ENCODE measurements at places on chromosomes 2 and 18.

GRCh38 chr2:113078350-113078839, 10.6 kb downstream of the IL1F10 start:
- H3K27me3 ChIP-seq = no peaks in the 10 kb centered on the region

GRCh38 chr18:41052625-41053024, 902.4 kb upstream of the PIK3C3 start:
- no peaks in the 10 kb centered on the region for H3K4me1 ChIP-seq
- no peak for DNase-seq
- H3K36me3 ChIP-seq = no peaks in the 10 kb centered on the region
- H3K27ac ChIP-seq = no peak overlapping the region
- H3K27me3 ChIP-seq = no peaks in the 10 kb centered on the region
- H3K4me3 ChIP-seq = no peak overlapping the region

- no peak overlapping the region for H3K4me3 ChIP-seq
- DNase-seq = no peak
- H3K27ac ChIP-seq = no peak overlapping the region
- no peaks in the 10 kb centered on the region for H3K36me3 ChIP-seq
Measured at GRCh38 chr18:29056800-29057199, 879.9 kb upstream of the CDH2 start.

- peaks cover 12% of the 10 kb centered on the region for H3K4me1 ChIP-seq
- peak overlapping the region; percentile 1 for H3K27ac ChIP-seq
- no peaks in the 10 kb centered on the region for H3K36me3 ChIP-seq
- H3K4me3 ChIP-seq = no peak overlapping the region
- peak; percentile 43 for DNase-seq
Measured at GRCh38 chr2:39128919-39129391, 8.1 kb upstream of the SOS1 start.

DNA sequence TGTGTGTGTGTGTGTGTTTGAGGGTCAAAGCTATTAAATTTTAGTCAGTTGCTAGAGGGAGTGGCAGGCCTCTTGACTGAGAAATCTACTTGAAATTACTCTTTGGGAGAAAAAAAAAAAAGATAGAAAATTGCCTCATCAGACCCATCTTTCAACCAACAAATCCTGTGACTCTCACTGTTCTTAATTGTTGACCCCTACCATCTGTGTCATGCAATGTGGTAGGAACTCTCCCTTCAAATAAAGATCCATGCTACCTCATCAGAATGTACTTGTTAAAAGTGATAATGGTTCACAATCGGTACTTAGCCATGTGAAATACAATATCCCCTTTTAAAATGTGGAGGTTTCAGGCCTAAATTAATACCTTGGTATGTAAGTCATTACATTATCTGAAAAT, 670.8 kb upstream of the FANCL start:
- H3K36me3 ChIP-seq = no peaks in the 10 kb centered on the region
- H3K4me1 ChIP-seq = no peaks in the 10 kb centered on the region
- DNase-seq = no peak
- no peak overlapping the region for H3K27ac ChIP-seq
- H3K4me3 ChIP-seq = no peak overlapping the region
- H3K27me3 ChIP-seq = no peaks in the 10 kb centered on the region

DNA sequence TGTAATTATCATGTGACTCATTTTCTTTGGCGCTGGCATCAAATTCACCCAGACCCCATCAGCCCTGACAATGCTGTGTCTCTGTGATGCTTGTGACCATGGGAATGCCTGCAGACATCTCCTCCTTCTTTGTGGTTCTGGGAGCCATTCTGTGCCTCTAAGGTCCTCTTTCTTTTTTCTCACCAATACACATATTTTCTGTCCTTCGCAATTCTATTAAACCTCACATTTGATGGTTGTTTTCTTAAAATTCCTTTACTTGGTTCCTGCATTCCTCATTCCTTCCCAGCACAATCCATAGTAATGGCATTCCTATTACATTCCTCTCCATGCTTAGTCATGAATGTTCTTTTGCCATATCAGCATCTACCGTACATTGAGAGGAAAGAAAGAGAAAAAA, 375.3 kb downstream of the PIK3C3 start:
- H3K36me3 ChIP-seq = no peaks in the 10 kb centered on the region
- H3K4me3 ChIP-seq = no peak overlapping the region
- DNase-seq = no peak
- no peaks in the 10 kb centered on the region for H3K27me3 ChIP-seq
- no peaks in the 10 kb centered on the region for H3K4me1 ChIP-seq

- no peaks in the 10 kb centered on the region for H3K27me3 ChIP-seq
- H3K4me1 ChIP-seq = no peaks in the 10 kb centered on the region
- no peaks in the 10 kb centered on the region for H3K36me3 ChIP-seq
- H3K27ac ChIP-seq = no peak overlapping the region
- no peak for DNase-seq
Measured at GRCh38 chr2:240195316-240195861, 54.9 kb upstream of the OTOS start.

DNA sequence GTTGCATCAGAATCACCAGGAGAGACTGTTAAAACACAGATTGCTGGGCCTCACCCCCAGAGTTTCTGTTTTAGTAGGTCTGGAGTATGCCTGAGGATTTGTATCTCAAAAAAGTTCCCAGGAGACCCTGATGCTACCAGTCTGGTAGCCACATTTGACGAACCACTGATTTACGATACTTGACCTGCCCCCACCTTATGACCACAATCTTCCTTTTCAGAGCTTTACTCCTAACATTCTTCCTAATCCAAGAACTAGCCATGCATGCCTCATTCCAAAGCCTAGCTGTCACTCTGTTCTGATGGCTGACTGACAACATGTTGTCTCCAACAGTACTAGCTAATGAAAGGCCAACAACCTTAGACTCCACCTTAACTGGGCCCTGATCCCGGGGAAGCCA, 191.4 kb downstream of the MBD2 start:
- no peak for DNase-seq
- no peaks in the 10 kb centered on the region for H3K27me3 ChIP-seq
- no peak overlapping the region for H3K4me3 ChIP-seq

DNA sequence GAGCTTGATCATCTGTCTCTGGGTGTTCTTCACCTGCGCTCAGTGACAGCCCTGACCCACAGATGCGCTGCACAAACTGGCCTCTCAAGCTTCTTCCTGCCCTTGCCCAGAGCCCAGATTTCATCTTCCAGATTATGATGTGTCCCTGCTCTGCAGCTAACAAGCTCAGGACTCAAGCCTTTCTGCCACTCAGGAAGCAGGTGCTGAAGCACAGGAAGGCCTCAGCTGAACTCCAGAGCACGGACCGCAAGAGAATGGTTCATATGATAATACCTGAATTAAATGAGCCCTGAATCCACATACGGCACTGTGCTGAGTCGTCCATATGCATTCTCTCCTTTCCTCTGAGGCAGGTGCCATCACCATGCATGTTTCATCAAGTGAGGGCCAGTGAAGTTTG, 3.8 kb downstream of the CD207 start:
- no peak for DNase-seq
- H3K4me3 ChIP-seq = no peak overlapping the region
- no peak overlapping the region for H3K27ac ChIP-seq
- no peaks in the 10 kb centered on the region for H3K4me1 ChIP-seq

DNA sequence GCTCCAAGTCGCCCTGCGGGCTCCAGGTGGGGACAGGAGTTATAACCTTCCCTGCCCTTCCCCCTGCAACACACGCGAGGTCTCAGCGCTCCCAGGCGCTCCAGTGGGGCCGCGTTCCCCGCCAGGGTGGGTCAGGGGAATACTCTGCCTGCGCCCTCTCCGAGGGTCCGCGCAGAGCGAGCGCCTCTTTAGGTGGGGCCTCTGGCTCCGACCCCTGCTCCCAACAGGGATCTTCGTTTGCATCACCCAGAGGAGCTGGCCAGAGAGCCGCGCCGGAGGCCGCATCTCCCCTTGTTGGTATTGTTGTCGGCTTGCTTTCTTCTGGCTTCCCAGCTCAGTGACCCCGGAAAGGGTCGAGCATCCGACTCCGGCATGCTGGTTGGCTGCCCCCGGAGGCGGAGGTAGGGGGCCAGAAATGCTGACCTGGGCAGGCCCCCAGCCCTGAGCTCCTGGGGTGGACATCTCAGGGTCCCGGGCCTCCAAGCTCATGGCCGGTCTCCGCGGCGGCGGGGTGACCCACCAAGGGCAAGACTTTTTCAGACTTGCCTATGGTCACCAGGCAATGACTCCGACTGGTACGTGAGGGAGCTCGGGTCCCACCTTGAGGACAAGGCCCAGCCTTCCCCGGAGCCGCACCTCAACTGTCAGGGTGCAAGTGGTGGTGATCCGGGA, 11.2 kb upstream of the EN1 start:
- no peak overlapping the region for H3K27ac ChIP-seq
- H3K27me3 ChIP-seq = peaks cover 99% of the 10 kb centered on the region
- H3K36me3 ChIP-seq = no peaks in the 10 kb centered on the region
- no peak for DNase-seq
- no peaks in the 10 kb centered on the region for H3K4me1 ChIP-seq
- no peak overlapping the region for H3K4me3 ChIP-seq

DNA sequence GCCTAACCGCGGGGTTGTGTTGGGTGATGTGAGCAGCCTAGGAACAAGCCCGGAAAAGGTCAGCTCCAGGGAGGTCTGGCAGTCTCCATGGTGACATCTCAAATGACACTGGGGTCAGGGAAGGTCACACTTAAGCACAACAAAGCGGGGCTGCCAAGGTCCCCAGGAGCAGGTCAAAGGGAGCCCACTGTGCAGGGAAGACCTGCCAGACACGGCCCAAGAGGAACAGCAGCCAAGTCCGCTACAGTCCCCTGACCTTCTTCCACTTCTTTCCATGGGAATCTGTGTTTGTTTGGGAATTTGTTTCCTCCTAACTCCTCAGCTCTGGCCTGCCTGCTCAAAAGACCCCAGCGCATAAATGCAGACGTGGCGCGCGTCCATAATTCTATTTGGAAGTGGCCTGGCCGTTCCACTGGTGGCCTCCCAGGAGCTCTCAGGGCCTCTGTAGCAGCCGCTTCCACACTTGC, 232.1 kb upstream of the COPS8 start:
- H3K27me3 ChIP-seq = no peaks in the 10 kb centered on the region
- H3K27ac ChIP-seq = no peak overlapping the region
- H3K36me3 ChIP-seq = no peaks in the 10 kb centered on the region
- H3K4me3 ChIP-seq = no peak overlapping the region

- peak; percentile 77 for DNase-seq
- H3K27ac ChIP-seq = peak overlapping the region; percentile 9
- H3K4me3 ChIP-seq = no peak overlapping the region
- no peaks in the 10 kb centered on the region for H3K27me3 ChIP-seq
Measured at GRCh38 chr2:20391951-20392699, 41.5 kb upstream of the PUM2 start.

DNA sequence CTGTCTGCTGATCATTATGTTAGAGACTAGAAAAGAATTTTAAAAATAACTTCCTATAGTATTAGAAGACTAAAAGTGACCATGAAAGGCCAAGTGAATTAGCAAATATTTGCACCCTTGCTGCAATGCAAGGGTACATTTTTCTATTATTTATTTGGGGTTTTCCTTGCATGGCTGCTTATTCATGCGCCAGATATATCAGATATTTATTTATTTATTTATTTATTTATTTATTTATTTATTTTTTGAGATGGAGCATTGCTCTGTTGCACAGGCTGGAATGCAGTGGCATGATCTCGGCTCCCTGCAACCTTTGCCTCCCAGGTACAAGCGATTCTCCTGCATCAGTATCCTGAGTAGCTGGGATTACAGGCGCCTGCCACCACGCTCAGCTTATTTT, 126.3 kb upstream of the LMAN1 start:
- no peaks in the 10 kb centered on the region for H3K4me1 ChIP-seq
- no peak for DNase-seq
- no peak overlapping the region for H3K4me3 ChIP-seq
- H3K27me3 ChIP-seq = no peaks in the 10 kb centered on the region
- no peak overlapping the region for H3K27ac ChIP-seq
- H3K36me3 ChIP-seq = no peaks in the 10 kb centered on the region

GRCh38 chr2:85951351-85952067, 62.7 kb upstream of the ST3GAL5 start:
- no peak overlapping the region for H3K27ac ChIP-seq
- no peaks in the 10 kb centered on the region for H3K27me3 ChIP-seq
- no peak for DNase-seq
- peaks cover 2% of the 10 kb centered on the region for H3K4me1 ChIP-seq
- no peaks in the 10 kb centered on the region for H3K36me3 ChIP-seq

DNA sequence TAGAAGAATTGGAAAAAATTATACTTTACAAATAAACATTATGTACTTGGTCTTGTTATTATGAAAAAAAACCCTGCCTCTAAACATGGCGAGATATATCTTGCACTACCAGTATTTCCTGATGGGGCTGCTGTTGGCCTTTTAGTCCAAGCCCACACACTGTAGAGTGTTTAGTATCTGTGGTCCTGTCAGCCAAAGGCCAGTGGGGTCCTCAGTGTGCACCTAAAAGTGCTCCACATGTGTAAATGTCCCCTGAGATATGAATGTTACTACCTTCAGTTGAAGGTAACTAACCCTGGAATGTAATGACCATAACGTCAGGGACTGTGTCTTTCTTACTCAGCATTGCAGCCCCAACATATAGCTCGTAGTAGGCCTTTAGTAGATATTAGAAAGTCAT, 71.1 kb upstream of the HK2 start:
- DNase-seq = no peak
- H3K27ac ChIP-seq = no peak overlapping the region
- no peaks in the 10 kb centered on the region for H3K4me1 ChIP-seq
- no peaks in the 10 kb centered on the region for H3K27me3 ChIP-seq

DNA sequence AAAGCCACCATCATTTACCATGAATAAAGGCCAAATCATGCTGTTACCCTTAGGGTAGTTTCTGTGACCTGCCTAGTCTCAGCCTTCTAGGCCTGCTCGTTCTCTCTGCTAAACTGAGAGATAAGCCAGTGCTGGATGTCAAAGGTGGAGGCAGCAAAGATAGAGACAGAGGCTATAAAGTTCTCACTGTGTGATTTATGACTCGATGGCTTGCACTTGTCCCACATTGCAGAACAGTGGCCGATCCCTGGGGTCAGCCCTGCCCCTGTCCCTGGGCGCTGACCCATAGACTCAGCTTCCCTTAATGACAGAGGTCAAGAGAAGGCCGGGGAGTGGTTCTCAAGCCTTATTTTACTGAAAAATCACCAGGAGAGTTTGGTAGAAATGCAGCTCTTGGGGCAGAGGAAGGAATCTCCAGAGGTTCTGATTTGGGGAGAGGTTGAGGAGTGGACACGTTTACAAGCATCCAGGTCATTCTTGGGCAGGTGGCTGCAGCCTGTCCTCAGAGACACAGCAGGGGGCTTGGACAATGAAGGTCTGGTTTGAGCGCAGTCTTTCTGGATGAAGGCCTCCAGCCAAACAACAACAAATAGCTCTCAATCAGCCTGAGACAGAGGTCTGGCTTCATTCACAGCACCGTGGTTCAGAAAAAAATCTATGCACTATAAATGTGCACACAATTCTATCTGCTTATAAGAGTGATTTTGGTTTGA, 143.5 kb downstream of the ACKR3 start:
- peaks cover 21% of the 10 kb centered on the region for H3K4me1 ChIP-seq
- no peak overlapping the region for H3K4me3 ChIP-seq
- peak overlapping the region; percentile 57 for H3K27ac ChIP-seq
- H3K27me3 ChIP-seq = no peaks in the 10 kb centered on the region

GRCh38 chr2:160584972-160585494, 91.4 kb upstream of the RBMS1 start:
- no peak overlapping the region for H3K4me3 ChIP-seq
- no peak for DNase-seq
- no peaks in the 10 kb centered on the region for H3K27me3 ChIP-seq

GRCh38 chr18:44500808-44501610, 179.7 kb upstream of the SETBP1 start:
- no peaks in the 10 kb centered on the region for H3K36me3 ChIP-seq
- no peaks in the 10 kb centered on the region for H3K27me3 ChIP-seq
- H3K4me3 ChIP-seq = no peak overlapping the region

All from large intestine (tissue), 12 donors.